WERI-Rb-1 (cell line): ENCODE measurements at places on chromosomes 11 and 22.
A peak's percentile ranks its signal among the peaks of the same experiment; 100 is the strongest.

- DNase-seq = no peak
These were observed 48.7 kb downstream of the C11orf58 start for GRCh38 chr11:16787035-16787742.

DNA sequence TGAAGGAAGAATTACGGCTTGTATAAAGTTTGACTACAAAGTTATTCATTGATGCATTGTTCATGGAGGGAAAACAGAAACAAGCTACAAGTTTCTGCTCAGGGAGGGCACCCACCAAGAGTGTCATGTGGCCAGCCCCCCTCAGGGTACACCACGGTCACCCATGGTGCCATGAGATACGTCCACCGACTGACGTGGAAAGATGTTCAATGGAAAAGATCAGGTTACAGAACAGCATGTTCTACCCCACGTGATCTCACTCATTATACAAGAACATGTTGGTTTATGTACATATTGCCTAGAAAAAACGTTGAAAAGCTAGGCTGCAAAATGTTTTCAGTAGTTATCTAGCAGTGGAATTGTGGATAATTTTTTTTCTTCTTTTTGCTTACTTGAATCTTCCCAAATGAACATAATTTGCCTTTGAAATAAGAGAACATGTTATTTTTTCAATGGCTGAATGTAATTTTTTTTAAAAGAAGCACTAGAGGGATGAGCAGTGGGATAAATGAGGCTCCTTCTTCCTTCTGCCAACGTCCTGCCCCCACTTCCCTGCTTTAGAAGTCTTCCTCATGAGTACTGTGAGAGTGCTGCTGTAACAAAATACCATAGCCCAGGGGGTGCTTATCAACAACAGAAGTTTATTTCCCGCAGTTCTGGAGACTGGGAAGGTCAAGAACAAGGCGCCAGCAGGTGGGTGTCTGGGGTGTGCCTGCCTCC lies 22.5 kb downstream of the RCN1 start:
- DNase-seq = no peak

DNA sequence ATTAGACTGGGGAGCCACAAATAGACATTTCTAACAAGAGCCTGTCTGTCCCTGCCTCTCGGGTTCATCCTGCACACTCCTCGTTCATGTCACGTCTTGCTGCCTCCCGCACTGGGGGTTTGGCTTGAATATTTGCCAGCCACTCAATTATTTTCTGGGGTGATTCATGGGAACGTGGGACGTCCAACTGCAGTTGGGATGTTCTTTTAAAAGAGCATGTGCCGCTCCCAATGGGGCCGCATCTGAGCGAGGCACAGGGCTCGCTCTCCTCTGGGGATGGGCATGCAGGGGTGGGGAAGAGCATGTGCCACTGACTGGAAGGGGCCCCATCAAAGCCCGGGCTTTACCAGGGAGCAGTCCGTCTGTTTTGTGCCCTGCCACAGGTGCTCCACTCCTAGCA lies 43.4 kb downstream of the PARVG start:
- DNase-seq = no peak

- no peak for DNase-seq
These were observed 197.1 kb downstream of the CTTN start for GRCh38 chr11:70595452-70595851.

GRCh38 chr11:70420008-70420464 lies 21.7 kb downstream of the CTTN start:
- no peak for DNase-seq

DNA sequence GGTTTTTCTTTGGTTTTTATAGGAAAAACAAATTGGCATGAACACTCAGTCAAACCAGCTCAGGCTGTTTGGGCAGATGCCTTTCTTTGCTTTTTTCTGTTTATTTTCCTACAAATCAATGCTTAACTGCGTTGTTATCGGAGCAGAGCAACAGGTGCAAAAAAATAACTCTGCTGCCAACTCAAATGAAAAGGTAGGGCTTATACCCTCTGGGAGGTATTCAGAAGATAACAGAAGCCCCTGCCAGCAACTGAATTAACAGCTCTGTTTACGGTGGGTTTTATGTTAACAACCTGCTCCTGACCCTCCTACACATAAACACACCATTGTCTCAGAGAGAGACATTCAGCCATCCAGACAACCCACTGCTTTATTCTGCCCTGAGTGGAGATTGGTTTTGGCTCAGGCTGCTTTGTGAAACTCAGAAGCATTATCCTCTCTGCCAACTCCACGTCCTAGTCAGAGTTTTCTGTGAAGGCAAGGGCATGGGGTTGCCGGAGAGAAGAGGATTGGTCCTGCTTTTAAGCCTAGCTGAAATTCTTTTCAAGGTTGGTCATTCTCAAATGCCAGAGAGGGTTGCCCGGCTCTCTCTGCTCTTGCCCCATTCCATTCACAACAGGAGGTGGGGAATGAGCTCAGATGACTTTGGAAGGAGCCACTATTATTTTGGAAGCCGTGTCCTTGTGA lies 11.4 kb downstream of the EHF start:
- DNase-seq = no peak

DNA sequence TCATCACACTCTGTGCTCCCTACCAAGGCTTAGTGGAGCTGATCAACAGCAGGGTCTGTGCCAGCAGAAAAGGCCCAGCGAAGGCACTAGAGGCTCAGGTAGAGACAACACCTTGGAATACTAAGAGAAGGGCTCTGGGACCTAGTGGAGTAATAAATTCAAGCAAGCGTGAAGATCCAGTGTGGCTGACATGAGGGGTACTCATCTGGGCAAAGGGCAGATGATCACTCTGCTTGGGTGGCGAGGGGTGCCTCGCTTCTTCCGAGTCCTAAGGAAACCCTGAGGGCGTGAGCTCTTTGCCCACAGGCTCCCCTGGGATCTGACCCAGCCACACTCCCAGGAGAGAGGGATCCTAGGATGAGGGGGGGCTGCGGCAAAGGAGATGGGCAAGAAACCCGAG lies 3.5 kb upstream of the TPBGL start:
- DNase-seq = no peak

- no peak for DNase-seq
These were observed 5.2 kb upstream of the IL17REL start for GRCh38 chr22:50017701-50018224.

DNA sequence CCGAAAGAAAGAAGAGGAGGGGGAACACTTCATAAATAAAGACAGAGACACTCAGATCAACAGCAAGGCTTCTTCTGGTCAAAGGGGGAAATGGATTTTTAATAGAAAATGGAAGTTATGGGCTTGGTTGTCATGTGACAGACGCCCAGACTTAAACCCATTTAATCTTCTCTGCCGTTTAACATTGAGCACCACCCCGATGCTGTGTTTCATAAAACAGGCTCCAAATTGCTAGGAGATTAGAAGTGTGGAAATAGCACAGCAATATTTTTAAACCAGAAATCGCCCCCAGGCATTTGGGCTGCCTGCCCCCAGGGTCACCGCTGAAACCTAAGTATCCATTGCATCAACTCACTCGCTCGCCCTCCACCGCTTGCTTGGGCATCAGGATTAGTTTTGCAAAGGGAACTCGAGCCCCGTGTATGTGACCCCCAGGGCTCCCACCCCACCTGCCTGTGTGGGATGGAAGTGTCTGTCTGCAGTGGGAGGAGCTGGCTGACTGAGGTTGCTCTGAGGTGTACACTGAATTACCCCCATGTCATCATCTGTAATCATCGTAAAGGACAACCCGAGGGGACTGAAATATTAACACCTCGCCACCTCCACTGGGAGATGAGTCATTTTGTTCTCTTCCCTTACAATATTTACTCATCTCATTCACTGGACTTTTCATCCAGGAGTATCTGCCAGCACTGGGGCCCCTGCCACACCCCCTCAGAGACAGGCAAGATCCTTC lies 10.7 kb downstream of the DSCAML1 start:
- no peak for DNase-seq

DNA sequence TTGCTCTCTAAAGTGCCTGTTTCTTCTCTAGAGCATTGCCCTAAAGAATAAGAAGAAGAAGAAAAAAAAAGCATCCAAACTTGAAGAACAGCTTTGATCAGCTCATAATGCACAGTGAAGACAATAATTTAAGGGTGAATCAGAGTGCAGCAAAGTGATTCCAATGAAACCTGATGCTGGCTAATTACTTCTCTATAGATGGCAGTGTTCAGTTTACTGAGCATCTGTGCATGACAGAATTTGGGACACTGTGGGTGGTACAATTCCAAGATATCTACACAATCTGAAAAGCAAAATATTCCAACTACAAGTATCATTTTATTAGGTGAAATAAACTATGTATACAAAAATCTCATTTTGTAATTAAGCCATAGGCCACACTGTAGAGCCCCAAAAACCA lies 450.5 kb upstream of the CCDC90B start:
- DNase-seq = no peak

GRCh38 chr11:134498326-134499139 lies 86.5 kb upstream of the B3GAT1 start:
- DNase-seq = no peak

DNA sequence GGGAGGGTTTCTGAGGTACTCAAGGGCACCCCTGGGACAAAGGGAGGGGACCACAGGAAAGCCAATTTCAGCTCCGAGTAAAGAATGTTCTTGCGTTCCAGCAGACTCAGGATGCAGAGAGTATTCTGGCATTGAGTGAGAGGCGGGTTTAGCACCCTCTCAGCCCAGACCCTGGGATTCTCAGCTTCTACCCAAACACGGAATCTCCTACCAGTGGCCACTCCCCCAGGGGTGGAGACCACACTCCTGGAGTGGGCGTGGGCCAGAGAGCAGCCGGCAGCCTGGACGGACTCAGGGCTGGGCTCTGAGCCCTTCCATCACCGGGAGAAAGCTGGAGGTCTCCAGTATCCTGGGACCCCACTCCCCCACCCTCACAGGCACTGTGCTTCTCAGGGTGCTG lies 26.1 kb upstream of the TTLL12 start:
- DNase-seq = peak; percentile 62

- no peak for DNase-seq
These were observed 56.9 kb upstream of the EIF3D start for GRCh38 chr22:36585841-36586240.

GRCh38 chr11:12182676-12183541 lies 72.5 kb downstream of the MICAL2 start:
- DNase-seq = no peak

DNA sequence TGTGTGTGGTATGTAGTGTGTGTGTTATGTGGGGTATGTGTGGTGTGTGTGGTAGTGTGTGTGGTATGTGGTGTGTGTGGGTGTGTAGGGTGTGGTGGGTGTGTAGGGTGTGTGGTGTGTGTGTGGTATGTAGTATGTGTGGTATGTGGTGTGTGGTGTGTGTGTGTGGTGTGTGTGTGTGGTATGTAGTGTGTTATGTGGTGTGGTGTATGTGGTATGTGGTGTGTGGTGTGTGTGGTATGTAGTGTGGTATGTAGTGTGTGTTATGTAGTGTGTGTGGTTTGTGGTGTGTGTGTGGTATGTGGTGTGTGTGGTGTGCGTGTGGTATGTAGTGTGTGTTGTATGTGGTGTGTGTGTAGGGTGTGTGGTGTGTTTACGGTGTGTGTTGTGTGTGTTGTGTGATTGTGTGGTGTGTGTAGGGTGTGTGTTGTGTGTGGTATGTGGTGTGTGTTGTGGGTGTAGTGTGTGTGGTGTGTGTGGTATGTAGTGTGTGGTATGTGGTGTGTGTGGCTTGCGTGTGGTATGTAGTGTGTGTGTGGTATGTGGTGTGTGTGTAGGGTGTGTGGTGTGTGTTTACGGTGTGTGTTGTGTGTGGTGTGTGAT lies 4.2 kb upstream of the PPP6R2 start:
- no peak for DNase-seq

DNA sequence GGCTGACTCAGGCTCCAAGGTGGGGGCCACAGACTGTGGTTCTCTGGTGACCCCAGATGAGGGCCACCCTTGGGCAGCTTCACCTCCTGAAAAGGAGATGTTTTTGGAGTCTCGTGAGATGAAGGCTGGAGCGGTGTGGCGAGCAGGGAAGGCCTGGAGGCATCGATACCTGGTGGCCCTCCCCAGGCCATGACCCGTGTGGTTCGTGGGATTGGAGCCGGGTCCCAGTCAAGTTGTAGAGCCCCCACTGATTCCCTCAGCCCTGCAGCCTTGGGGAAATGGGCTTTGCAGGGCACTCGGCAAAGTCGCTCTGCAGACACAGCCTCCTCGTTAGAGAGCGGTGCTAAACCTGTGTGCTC lies 1083.4 kb downstream of the BRD1 start:
- no peak for DNase-seq

GRCh38 chr11:113894421-113894996 lies 10.1 kb upstream of the HTR3B start:
- no peak for DNase-seq

DNA sequence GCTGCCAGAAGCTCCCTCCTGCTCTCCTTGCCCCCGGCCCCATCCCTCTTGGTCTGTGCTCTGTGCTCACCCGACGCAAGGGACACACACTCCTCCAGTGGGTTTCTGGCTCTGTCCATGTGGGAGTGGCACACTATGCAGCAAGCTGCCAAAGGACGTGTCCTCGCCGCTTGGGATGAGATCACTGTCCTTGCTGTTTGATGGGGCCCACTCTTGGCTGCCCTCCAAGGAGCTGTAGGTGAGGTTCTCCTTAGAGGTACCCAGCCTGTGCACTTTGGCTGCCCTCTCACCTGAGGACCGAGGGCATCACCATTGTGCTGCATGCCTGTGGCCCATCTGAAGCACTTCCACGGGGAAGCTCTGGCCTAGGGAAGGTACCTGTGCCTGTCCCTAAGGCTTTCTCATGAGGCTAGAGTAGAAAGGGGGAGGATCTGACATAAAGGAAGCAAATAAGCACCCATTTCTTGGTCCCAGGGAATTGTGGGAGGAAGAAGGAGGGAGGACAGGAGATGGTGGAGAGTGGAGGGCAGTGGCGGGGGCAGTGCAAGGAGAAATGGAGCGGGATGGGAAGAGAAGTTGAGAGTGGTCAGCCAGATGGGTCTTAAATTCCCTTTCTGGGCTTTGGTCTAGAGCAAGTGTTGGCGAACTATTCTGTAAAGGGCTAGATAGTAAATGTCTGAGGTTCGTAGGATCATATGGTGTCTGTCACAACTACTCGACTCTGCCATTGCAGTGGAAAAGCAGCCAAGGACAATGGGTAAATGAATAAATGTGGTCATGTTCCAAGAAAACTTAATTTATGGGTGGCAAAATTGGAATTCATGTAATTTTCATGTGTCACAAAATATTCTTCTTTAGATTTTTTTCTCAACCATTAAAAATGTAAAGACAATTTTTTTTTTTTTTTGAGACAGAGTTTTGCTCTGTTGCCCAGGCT lies 47.0 kb upstream of the AMPD3 start:
- DNase-seq = no peak

DNA sequence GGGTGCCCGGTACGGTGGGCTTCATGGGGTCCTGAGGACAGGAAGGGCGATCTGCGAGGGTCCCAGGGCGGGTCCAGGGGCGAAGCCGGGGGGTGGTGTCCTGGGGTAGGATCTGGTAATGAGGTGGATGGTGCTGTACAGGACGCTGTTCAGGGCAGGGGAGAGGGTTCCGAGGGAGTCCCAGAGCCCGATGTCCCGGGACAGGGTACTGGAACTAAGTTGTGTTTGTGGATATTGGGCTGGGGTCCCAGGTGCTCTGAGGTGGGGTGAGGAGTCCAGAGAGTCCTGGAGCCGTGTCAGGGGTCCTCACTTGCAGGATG lies 426 bp downstream of the LZTR1 start:
- no peak for DNase-seq

- DNase-seq = no peak
These were observed 54.2 kb upstream of the AMPD3 start for GRCh38 chr11:10400856-10401255.

- DNase-seq = peak; percentile 41
These were observed 454 bp downstream of the TMEM218 start for GRCh38 chr11:125111001-125111342.

GRCh38 chr11:13160346-13160745 lies 117.2 kb upstream of the BMAL1 start:
- DNase-seq = no peak

- no peak for DNase-seq
These were observed 59.4 kb downstream of the PPFIBP2 start for GRCh38 chr11:7573193-7573557.

- no peak for DNase-seq
These were observed 8.6 kb downstream of the TCN2 start for GRCh38 chr22:30615543-30615954.
